Liver (tissue), 10 donors: ENCODE measurements at places on chromosomes 2 and 18. TPM values are rescaled to one million over a fixed set of nuclear protein-coding genes. Genes with fewer than 3 reads are reported as not detected.
A peak's percentile ranks its signal among the peaks of the same experiment; 100 is the strongest.

GRCh38 chr18:33923980-33924379, 300.7 kb downstream of the NOL4 start:
- no peaks in the 10 kb centered on the region for H3K36me3 ChIP-seq
- H3K27ac ChIP-seq, result no peak overlapping the region
- H3K4me1 ChIP-seq, result no peaks in the 10 kb centered on the region
- H3K4me3 ChIP-seq, result no peak overlapping the region

DNA sequence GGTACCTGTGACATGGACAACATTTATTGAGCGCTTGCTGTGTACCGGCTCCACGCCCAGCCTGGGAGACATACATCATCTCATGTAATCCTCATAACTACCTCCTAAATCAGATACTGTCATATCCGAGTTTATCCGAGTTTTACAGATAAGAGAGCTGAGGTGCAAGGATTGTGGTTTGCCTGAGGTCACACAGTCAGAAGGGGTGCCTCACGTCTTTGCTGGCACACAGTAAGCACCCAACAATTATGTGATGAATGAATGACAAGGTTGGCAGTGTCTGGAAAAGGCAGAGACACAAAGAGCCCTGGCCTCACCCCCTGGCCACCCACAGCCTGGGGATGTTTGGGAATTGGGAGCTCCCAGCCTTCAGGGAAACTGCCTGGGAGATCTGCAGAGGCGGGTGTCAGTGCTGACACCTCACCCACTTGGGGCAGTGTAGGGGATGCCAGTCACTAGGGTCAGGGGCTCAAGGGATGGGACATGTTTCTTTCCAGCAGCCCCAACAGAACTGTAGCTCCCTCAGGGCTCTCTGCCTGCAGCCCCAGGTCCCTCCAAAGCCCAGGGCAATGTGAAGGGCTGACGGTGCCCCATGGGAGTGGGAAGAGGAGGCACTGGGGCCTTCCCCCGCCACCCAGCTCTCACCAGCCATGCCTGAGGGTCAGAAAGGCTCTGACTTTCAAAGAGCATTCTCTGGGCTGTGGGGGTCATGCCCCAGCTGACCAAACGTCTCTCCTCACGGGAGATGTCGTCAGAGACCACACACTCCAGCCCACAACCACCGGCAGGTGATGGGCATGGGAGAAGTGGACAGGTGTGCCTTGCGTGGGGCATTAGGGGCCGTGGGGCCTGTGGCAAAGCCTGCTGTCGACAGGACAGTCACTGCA, 157.5 kb downstream of the ZFP36L2 start:
- H3K27me3 ChIP-seq, result no peaks in the 10 kb centered on the region
- H3K27ac ChIP-seq, result no peak overlapping the region
- no peaks in the 10 kb centered on the region for H3K4me1 ChIP-seq
- DNase-seq, result no peak

- no peak overlapping the region for H3K4me3 ChIP-seq
- no peak for DNase-seq
- H3K27me3 ChIP-seq, result no peaks in the 10 kb centered on the region
- no peaks in the 10 kb centered on the region for H3K4me1 ChIP-seq
These were observed 68.6 kb downstream of the LPIN1 start for GRCh38 chr2:11814979-11815510.

GRCh38 chr18:57856557-57857280, 53.6 kb upstream of the ATP8B1 start:
- no peak overlapping the region for H3K4me3 ChIP-seq
- no peak overlapping the region for H3K27ac ChIP-seq
- DNase-seq, result no peak
- H3K36me3 ChIP-seq, result no peaks in the 10 kb centered on the region

DNA sequence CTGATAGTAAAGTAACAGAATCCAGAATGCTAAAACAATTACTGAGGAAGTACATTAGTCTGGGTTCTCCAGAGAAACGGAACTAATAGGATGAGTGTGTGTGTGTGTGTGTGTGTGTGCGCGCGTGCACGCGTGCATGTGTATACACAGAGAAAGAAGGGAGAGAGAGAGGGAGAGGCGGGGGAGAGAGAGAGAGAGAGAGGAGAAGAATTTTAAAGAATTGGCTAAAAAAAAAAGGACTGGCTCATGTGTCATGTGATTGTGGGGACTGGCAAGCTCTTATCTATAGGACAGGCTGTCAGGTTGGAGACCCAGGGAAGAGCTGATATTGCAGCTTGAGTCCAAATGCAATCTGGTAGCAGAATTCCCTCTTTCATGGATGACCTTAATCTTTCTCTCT, 976.2 kb upstream of the CDH2 start:
- no peaks in the 10 kb centered on the region for H3K4me1 ChIP-seq
- no peak overlapping the region for H3K27ac ChIP-seq
- H3K4me3 ChIP-seq, result no peak overlapping the region
- no peaks in the 10 kb centered on the region for H3K36me3 ChIP-seq
- no peak for DNase-seq

The TTN gene
- total RNA-seq, result 3.0 TPM

The CDKL4 gene
- 0.25 TPM for total RNA-seq

The MAB21L4 gene
- 0.65 TPM for total RNA-seq

The NFATC1 gene
- 2.2 TPM for total RNA-seq

GRCh38 chr2:88136817-88137216, 9.0 kb upstream of the FABP1 start:
- H3K4me3 ChIP-seq, result no peak overlapping the region
- H3K4me1 ChIP-seq, result peaks cover 54% of the 10 kb centered on the region
- peak overlapping the region; percentile 77 for H3K27ac ChIP-seq
- no peaks in the 10 kb centered on the region for H3K27me3 ChIP-seq
- no peaks in the 10 kb centered on the region for H3K36me3 ChIP-seq
- DNase-seq, result no peak

DNA sequence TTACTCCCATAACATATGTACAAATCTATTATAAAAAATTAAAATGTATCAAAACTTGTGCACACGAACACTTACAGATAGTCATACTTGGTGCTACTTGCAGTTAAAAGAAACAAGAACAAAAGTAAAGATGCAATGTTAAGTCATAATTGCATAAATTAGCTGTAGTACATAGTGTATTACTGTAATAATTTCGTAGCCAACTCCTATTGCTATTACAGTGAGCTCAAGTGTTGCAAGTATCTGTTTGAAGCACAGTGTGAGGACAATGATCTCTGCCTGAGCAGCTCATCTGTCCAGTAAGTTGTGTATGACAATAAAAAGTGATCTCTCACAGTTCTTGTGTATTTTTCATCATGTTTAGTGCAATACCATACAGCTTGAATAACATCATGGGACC, 7.5 kb upstream of the SERPINB13 start:
- H3K27me3 ChIP-seq, result no peaks in the 10 kb centered on the region
- H3K4me3 ChIP-seq, result no peak overlapping the region
- no peak for DNase-seq
- no peak overlapping the region for H3K27ac ChIP-seq
- no peaks in the 10 kb centered on the region for H3K4me1 ChIP-seq

The SCG2 gene
- not detected for total RNA-seq

- H3K4me1 ChIP-seq, result peaks cover 9% of the 10 kb centered on the region
- H3K36me3 ChIP-seq, result no peaks in the 10 kb centered on the region
- H3K27ac ChIP-seq, result no peak overlapping the region
- no peak for DNase-seq
These were observed 85.4 kb upstream of the EML6 start for GRCh38 chr2:54638103-54638502.

The KIF3C gene
- 0.93 TPM for total RNA-seq

- H3K27me3 ChIP-seq, result no peaks in the 10 kb centered on the region
- no peak overlapping the region for H3K27ac ChIP-seq
- no peak overlapping the region for H3K4me3 ChIP-seq
- H3K36me3 ChIP-seq, result peaks cover 55% of the 10 kb centered on the region
These were observed 28.9 kb upstream of the ARMC9 start for GRCh38 chr2:231169488-231169887.

The EGR4 gene
- total RNA-seq, result not detected

The ALLC gene
- 0.14 TPM for total RNA-seq

The MAPK4 gene
- under 0.01 TPM for total RNA-seq

The DES gene
- 50.0 TPM for total RNA-seq

The GREB1L gene
- total RNA-seq, result 3.7 TPM

DNA sequence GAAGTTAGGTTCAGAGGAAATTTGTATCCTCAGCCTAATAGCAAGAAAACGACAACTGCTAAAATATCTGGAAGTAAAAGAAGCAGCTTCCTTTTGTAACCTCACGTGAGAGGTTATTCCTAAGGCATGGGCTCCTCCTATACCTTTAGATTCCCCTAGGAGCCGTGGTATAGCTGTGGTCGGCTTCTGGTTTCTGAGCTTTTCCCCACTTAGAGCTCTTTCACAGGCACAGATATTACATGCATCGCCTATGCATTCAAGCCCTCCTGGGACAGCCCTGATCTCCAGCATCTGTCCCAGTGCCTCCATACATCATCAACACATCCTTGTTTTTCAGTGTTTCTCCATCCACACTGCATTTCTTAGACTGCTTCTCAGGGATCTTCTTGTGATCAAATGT, 289.0 kb downstream of the ALPK2 start:
- no peaks in the 10 kb centered on the region for H3K36me3 ChIP-seq
- no peaks in the 10 kb centered on the region for H3K4me1 ChIP-seq
- no peak overlapping the region for H3K4me3 ChIP-seq
- no peak overlapping the region for H3K27ac ChIP-seq

GRCh38 chr2:48332286-48332685, 197.7 kb upstream of the STON1 start:
- H3K4me1 ChIP-seq, result peaks cover 7% of the 10 kb centered on the region
- H3K36me3 ChIP-seq, result no peaks in the 10 kb centered on the region
- no peak overlapping the region for H3K27ac ChIP-seq
- H3K4me3 ChIP-seq, result no peak overlapping the region

DNA sequence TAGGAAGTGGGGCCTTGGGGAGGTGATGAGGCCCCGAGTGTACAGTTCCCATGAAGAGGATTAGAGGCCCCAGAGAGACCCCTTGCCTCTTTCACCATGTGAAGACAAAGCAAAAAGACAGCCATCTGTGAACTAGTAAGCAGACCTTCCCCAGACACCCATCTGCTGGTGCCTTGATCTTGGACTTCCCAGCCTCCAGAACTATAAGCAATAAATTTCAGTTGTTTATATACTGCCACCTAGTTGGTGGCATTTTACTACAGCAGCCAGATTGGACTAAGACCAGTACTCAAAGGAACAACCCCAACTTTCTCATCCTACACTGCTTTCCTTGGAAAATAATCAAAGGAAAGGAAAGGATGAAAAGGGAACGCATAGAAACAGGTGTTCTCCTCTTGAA, 27.9 kb upstream of the CREG2 start:
- no peaks in the 10 kb centered on the region for H3K36me3 ChIP-seq
- no peak overlapping the region for H3K27ac ChIP-seq
- no peaks in the 10 kb centered on the region for H3K27me3 ChIP-seq
- no peak for DNase-seq
- H3K4me3 ChIP-seq, result no peak overlapping the region

- DNase-seq, result no peak
- H3K4me3 ChIP-seq, result no peak overlapping the region
- peaks cover 9% of the 10 kb centered on the region for H3K4me1 ChIP-seq
- no peaks in the 10 kb centered on the region for H3K27me3 ChIP-seq
These were observed 51.1 kb downstream of the PLEKHM3 start for GRCh38 chr2:207974216-207974605.

The CTIF gene
- 10.6 TPM for total RNA-seq

- H3K4me1 ChIP-seq, result no peaks in the 10 kb centered on the region
- peaks cover 3% of the 10 kb centered on the region for H3K36me3 ChIP-seq
- no peaks in the 10 kb centered on the region for H3K27me3 ChIP-seq
These were observed 176.6 kb downstream of the DYSF start for GRCh38 chr2:71629771-71630453.
